ENCODE measurements at places on chromosomes 7 and 10. TPM values are rescaled to one million over a fixed set of nuclear protein-coding genes. Genes with fewer than 3 reads are reported as not detected.
A peak's percentile ranks its signal among the peaks of the same experiment; 100 is the strongest.

The PPP1R3A gene
- not detected for total RNA-seq

DNA sequence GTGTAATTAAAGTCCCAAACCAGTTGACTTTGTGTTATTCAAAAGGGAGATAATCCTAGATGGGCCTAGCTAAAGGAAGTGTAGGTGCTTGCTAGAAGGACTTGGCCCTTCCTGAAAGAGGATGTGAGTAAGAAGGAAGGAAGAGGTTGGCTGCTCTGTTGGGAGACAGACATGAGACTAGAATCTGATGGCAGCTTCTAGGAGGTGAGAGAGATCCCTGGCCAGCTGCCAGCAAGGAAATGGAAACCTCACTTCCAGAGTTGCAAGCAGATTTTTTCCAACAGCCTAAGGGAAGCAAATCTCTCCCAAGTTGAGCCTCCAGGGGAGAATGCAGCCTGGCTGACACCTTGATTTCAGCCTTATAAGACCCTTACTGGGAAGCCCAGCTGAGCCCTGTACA, 368.4 kb upstream of the ZMIZ1 start:
- DNase-seq = peak; percentile 44

- no peak for DNase-seq
These were observed 70.0 kb upstream of the CYP26C1 start for GRCh38 chr10:92990615-92991014.

The PNLIPRP3 gene
- not detected for total RNA-seq

The GPR26 gene
- total RNA-seq = not detected

The ATOH7 gene
- not detected for total RNA-seq

GRCh38 chr7:16493266-16493665, 27.7 kb upstream of the SOSTDC1 start:
- DNase-seq = no peak

The LIPK gene
- total RNA-seq = not detected

The SPDYE5 gene
- total RNA-seq = not detected

DNA sequence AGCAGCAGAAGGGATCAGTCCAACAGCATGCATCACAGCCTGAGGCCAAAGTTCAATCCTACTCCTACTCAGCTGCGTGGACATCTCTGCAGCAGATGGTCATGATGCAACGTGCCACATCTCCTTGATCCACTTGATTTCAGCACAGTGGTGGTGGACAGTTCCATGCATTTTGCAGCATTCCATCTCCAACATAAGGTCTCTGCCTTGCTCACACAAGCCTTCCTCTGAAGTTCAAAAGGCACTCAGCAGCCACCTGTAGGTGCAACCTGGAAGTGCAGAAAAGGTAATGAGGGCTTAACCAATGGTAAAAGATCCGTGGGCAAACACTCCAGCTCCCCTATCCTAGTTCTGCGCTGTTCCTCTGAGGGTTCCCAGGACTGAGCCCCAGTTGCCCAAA, 57.5 kb upstream of the CHCHD3 start:
- peak; percentile 50 for DNase-seq

Data from fibroblast of the aortic adventitia (primary cell).